GM23338 (cell line): ENCODE measurements at places on chromosomes 2 and 18. TPM values are rescaled to one million over a fixed set of nuclear protein-coding genes. Genes with fewer than 3 reads are reported as not detected.

Gene CROCC2
- total RNA-seq, result not detected in 2 replicates

Gene LCT
- not detected in 2 replicates for total RNA-seq

- peak; percentile 64 for DNase-seq
Measured at GRCh38 chr2:157178874-157179273, 78.6 kb upstream of the GALNT5 start.

DNA sequence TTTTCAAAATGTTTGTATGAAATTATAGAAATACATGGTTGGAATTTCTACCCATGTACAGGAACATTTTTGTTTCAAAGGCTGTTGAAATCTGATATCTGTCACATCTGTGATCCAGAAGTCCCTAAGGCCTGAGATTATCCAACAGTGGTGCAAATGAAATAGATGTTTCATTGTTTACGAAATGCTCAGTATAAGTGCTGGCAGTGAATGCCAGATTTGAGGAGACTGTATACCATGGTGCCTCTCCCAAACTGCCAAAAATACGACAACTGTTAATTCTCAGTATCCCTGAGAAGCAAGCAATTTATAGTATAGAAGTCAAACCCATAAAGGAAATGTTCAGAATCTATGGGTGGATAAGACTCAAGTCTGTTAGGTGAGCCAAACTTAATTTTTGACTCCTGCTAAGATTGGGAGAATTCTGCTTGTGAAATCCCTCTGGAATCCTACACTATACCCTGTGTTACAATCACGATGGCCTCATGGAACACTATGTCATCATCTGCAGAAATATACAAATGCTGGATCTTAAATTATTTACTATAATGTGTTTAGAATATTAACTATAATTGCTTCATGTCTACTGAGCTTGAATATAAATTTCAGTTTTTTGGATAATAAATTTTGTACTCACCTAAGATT lies 71.2 kb upstream of the DOCK10 start:
- no peak for DNase-seq
